ENCODE measurements at places on chromosomes 1 and 21. TPM values are rescaled to one million over a fixed set of nuclear protein-coding genes. Genes with fewer than 3 reads are reported as not detected.

OR2T35 gene
- not detected for polyA plus RNA-seq

HAO2 gene
- polyA plus RNA-seq = not detected

RHCE gene
- polyA plus RNA-seq = 0.45 TPM

CFHR5 gene
- not detected for polyA plus RNA-seq

Measured in CD4-positive, CD25-positive, alpha-beta regulatory T cell (primary cell).